Pericardium fibroblast (primary cell): ENCODE measurements at places on chromosomes 7 and 10. TPM values are rescaled to one million over a fixed set of nuclear protein-coding genes. Genes with fewer than 3 reads are reported as not detected.

The GTF2I gene
- total RNA-seq = 69.3 and 78.0 TPM in 2 replicates

The SPOCK2 gene
- under 0.01 and 0.26 TPM in 2 replicates for total RNA-seq

The CLDN4 gene
- 0.23 and 0.68 TPM in 2 replicates for total RNA-seq

The C7orf33 gene
- total RNA-seq = not detected in 2 replicates

The PLEKHS1 gene
- total RNA-seq = not detected in 2 replicates

The DLG5 gene
- total RNA-seq = 22.3 and 27.7 TPM in 2 replicates

The KIF11 gene
- 2.2 and 2.8 TPM in 2 replicates for total RNA-seq

The TUBB8 gene
- total RNA-seq = not detected in 2 replicates

The GHITM gene
- total RNA-seq = 117 and 124 TPM in 2 replicates

The NPTX2 gene
- 0.51 and 10.4 TPM in 2 replicates for total RNA-seq

The OPN4 gene
- not detected in 2 replicates for total RNA-seq

The ANXA8 gene
- 0.77 and 18.2 TPM in 2 replicates for total RNA-seq

The OR2F1 gene
- 0.12 TPM in 1 of 2 replicates, not detected in the other for total RNA-seq

The NUPR2 gene
- total RNA-seq = not detected in 2 replicates

The CLDN15 gene
- total RNA-seq = 4.2 and 5.3 TPM in 2 replicates

The UCMA gene
- total RNA-seq = not detected in 2 replicates

The ATXN7L1 gene
- total RNA-seq = 2.8 and 3.1 TPM in 2 replicates

The RNF32 gene
- 0.77 and 3.2 TPM in 2 replicates for total RNA-seq

The TCTN3 gene
- 36.3 and 45.4 TPM in 2 replicates for total RNA-seq

The GCK gene
- 0.17 and 1.9 TPM in 2 replicates for total RNA-seq

The ZNF485 gene
- total RNA-seq = 2.0 and 5.0 TPM in 2 replicates

The FOXL3 gene
- not detected in 2 replicates for total RNA-seq

The ZNF853 gene
- total RNA-seq = 2.9 and 3.3 TPM in 2 replicates

The ANKRD26 gene
- 3.4 and 6.9 TPM in 2 replicates for total RNA-seq

The VAX1 gene
- total RNA-seq = not detected in 2 replicates

The ADAM12 gene
- 7.2 and 59.9 TPM in 2 replicates for total RNA-seq
